ENCODE measurements at places on chromosomes 7 and 10. TPM values are rescaled to one million over a fixed set of nuclear protein-coding genes. Genes with fewer than 3 reads are reported as not detected.

PON1 gene
- not detected for total RNA-seq

ACTL6B gene
- total RNA-seq: not detected

FBXL13 gene
- total RNA-seq: 1.4 TPM

KNDC1 gene
- total RNA-seq: 1.1 TPM

ASL gene
- 16.5 TPM for total RNA-seq

- H3K4me3 ChIP-seq: no peak overlapping the region
- no peaks in the 10 kb centered on the region for H3K36me3 ChIP-seq
- H3K27ac ChIP-seq: no peak overlapping the region
- no peak for DNase-seq
- peaks cover 21% of the 10 kb centered on the region for H3K4me1 ChIP-seq
Observed at GRCh38 chr10:117360016-117360415, 15.2 kb downstream of the PDZD8 start.

GRCh38 chr7:21548491-21548890 is 5.7 kb downstream of the DNAH11 start:
- peaks cover 4% of the 10 kb centered on the region for H3K4me1 ChIP-seq
- no peak overlapping the region for H3K4me3 ChIP-seq
- peaks cover 5% of the 10 kb centered on the region for H3K36me3 ChIP-seq
- peaks cover 55% of the 10 kb centered on the region for H3K27me3 ChIP-seq
- H3K27ac ChIP-seq: no peak overlapping the region

- H3K4me1 ChIP-seq: peaks cover 10% of the 10 kb centered on the region
- DNase-seq: no peak
- no peak overlapping the region for H3K27ac ChIP-seq
- no peaks in the 10 kb centered on the region for H3K36me3 ChIP-seq
- H3K27me3 ChIP-seq: no peaks in the 10 kb centered on the region
- H3K4me3 ChIP-seq: no peak overlapping the region
Observed at GRCh38 chr10:132676193-132676891, 109.6 kb downstream of the NKX6-2 start.

GRCh38 chr7:120799147-120799546 is 58.8 kb downstream of the TSPAN12 start:
- H3K36me3 ChIP-seq: no peaks in the 10 kb centered on the region
- no peak overlapping the region for H3K27ac ChIP-seq
- H3K4me1 ChIP-seq: no peaks in the 10 kb centered on the region
- H3K4me3 ChIP-seq: no peak overlapping the region
- no peak for DNase-seq
- H3K27me3 ChIP-seq: peaks cover 22% of the 10 kb centered on the region

DNA sequence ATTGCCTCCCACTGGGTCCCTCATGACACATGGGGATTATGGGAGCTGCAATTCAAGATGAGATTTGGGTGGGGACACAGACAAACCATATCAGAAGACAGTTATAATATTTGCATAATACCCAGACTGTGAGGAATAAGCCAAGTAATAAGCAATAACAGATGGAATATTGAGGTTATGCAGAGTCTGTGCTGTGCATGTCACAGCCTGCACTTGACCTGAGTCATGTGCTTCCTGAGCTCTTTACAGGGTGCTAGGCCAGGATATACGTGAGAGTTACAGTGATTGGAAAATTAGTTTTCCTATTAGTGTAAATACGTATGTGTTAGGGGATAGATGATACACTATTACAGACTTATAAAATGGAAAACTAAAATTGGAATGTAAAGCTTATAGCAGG is 288.7 kb downstream of the SDK1 start:
- H3K4me1 ChIP-seq: peaks cover 2% of the 10 kb centered on the region
- H3K27ac ChIP-seq: no peak overlapping the region
- no peak overlapping the region for H3K4me3 ChIP-seq
- DNase-seq: no peak
- H3K36me3 ChIP-seq: peaks cover 2% of the 10 kb centered on the region
- H3K27me3 ChIP-seq: peaks cover 10% of the 10 kb centered on the region

- H3K36me3 ChIP-seq: no peaks in the 10 kb centered on the region
- no peak overlapping the region for H3K4me3 ChIP-seq
- H3K27me3 ChIP-seq: no peaks in the 10 kb centered on the region
- no peak for DNase-seq
- H3K27ac ChIP-seq: peak overlapping the region; percentile 24
- H3K4me1 ChIP-seq: peaks cover 9% of the 10 kb centered on the region
Observed at GRCh38 chr10:16809074-16809718, 8.0 kb downstream of the RSU1 start.

- H3K27me3 ChIP-seq: no peaks in the 10 kb centered on the region
- no peak overlapping the region for H3K27ac ChIP-seq
- H3K4me1 ChIP-seq: no peaks in the 10 kb centered on the region
- DNase-seq: no peak
- H3K4me3 ChIP-seq: no peak overlapping the region
- H3K36me3 ChIP-seq: no peaks in the 10 kb centered on the region
Observed at GRCh38 chr7:84941936-84942335, 244.9 kb downstream of the SEMA3D start.
